Myocyte (in vitro differentiated cells): ENCODE measurements at places on chromosomes 3 and 15. TPM values are rescaled to one million over a fixed set of nuclear protein-coding genes. Genes with fewer than 3 reads are reported as not detected.

STAC gene
- 0.21 and 0.32 TPM in 2 replicates for total RNA-seq

LYSMD2 gene
- 4.6 and 6.2 TPM in 2 replicates for total RNA-seq

STARD9 gene
- 5.4 and 10.1 TPM in 2 replicates for total RNA-seq

LOXL1 gene
- 129 and 136 TPM in 2 replicates for total RNA-seq

SERPINI2 gene
- total RNA-seq, result not detected in 2 replicates

DCLK3 gene
- not detected in 2 replicates for total RNA-seq

PBRM1 gene
- 54.0 and 58.2 TPM in 2 replicates for total RNA-seq

FETUB gene
- total RNA-seq, result not detected in 2 replicates

NLGN1 gene
- 0.62 TPM in 1 of 2 replicates, not detected in the other for total RNA-seq

NME9 gene
- not detected in 2 replicates for total RNA-seq
